ENCODE measurements at places on chromosomes 2 and 18.

- DNase-seq = no peak
Observed at GRCh38 chr2:30784682-30785081, 22.6 kb downstream of the CAPN13 start.

DNA sequence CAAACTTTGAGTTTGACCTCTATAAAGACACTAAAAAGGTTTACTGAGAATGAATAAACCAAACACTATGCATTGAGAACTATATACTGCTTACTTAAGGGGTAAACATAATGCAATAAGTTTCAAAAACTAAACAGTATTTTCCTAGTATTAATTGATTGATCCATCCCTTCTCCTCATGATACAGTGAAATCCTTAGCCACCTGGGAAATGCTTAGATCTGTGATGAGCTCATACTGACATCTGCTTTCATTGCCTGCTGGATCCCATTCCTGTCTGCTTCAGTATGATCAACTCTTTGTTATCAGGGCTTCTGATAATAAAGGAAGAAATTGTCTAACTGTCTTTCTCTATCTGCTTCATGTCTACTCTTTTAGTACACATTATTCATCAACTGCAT is 74.9 kb upstream of the UBE2E3 start:
- no peak for DNase-seq

DNA sequence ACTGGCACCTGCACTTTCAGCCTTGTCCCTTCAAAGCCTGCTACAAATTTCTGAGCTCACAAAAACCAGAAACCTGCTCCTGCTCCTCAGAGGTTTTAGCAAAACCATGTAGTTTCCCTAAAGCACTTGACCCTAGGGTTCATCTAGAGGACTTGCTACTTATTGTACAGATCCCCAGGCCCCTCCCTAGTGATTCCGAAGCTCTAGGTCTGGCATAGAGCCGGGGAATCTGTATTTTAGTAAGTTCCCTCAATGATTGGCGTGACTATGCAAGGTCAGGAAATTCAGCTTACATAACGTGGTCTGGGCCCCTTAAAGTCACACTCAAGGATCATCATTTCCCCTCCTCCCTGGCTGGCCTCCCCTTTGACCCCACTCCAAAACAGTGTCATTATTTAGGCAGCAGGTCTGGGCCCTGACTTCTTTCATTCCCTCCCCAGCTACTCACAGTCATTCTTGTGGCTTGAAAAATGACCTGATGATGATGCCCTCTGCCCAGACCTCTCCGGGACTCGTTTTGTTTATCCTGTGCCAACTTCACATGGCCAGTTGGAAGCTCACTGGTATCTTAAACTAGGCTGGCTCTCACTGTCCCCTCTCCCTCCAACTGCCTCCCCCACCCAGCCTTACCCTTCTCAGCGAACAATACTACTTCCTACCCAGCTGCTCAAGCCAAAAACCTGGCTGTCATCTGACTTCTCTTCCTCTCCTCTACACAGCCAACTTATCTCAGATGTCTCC is 36.0 kb downstream of the WDFY1 start:
- no peak for DNase-seq

DNA sequence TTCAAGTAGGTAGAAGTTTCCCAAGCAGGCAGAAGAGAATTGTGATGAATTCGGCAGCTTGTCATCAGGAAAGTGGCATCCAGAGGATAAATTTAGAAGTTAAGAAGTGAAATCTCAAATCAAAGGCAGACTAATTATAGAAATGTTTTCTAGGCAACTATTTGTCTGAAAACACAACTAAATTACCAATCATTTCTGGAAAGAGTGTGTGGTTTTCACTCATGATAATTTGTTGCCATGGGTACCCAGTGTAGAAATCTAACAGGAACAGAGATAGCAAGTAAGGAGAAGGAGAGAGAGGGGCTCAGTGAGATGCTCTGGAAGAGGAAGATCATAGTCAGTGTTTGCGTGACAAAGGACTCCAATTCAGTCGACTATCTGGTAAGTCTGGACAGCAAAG is 208.1 kb downstream of the NCKAP5 start:
- DNase-seq = no peak

DNA sequence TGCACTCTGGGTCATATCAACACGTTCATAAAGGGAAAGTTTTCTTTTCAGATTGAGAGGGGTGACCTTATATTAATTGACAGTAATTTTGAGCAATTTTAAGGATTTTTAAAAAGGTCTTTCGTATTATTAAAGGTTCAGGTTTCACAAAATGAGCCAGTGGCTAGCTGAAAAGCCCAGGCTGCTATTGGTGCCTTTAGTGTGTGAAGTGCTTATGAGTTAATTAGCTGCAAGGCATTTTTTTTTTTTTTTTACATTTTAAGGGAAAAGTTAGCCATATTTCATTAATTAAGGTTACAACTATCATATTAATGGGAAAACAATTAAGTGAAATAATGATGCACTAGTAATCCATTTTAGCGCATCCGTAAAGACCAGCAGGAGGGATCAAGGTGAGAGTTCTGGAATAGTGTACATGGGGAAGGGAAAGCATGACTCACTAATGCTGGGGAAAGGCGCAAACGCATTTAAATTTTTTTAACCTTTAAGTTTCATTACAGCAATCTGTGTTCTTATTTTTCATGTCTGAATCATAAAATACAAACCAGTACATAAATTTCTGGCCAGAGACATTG is 200.0 kb downstream of the ZNF407 start:
- DNase-seq = no peak

GRCh38 chr2:224927646-224928173 is 114.6 kb downstream of the DOCK10 start:
- DNase-seq = no peak

DNA sequence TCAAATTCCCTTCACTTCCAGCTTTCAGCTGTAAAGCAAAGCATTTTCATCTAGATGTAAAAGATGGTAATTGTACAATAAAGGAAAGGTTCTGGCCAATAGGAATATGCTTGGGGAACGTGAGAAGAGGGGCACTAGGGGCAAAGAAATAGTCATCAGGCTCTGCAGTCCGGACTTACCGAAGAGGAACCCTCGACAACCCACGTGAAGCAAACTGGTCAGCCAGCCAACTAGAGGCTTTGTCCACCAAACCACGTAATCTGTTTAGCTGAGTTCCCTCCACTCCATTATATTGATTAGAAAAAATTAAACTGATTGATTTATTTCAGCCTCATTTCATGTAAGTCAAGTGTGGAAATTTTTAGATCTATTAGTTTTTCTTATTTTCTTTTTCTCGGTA is 300.4 kb upstream of the FANCL start:
- DNase-seq = no peak

DNA sequence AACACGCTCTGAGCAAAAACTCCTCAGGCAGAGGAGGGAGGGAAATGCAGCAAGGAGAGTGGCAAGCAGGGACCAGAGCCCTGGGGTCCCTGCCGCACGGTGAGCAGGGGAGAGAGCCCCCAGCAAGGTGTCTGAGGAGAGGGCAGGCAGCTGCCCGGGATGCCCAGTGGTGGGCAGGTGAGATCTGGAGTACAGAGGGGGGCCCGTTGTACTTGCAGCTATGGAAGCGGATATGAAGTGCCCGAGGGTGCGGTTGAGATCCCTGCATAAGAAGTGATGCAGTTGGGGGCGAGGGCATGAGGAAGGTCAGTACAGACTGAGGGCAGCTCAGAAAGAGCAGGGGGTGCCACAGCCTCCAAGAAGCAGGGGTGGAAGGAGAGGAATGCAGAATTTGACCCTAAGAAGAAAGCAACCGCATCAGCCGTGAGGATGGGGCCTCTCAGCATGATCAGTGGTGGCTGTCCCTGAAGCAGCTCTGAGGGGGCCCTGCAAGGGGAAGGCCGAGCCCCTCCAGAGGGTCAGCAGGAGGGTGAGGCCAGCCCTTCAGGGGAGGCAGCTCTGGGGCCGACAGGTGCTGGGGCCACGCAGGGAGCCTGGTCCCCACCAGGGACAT is 29.4 kb downstream of the MTERF4 start:
- DNase-seq = no peak

GRCh38 chr2:191486584-191487320 is 191.2 kb upstream of the NABP1 start:
- no peak for DNase-seq

DNA sequence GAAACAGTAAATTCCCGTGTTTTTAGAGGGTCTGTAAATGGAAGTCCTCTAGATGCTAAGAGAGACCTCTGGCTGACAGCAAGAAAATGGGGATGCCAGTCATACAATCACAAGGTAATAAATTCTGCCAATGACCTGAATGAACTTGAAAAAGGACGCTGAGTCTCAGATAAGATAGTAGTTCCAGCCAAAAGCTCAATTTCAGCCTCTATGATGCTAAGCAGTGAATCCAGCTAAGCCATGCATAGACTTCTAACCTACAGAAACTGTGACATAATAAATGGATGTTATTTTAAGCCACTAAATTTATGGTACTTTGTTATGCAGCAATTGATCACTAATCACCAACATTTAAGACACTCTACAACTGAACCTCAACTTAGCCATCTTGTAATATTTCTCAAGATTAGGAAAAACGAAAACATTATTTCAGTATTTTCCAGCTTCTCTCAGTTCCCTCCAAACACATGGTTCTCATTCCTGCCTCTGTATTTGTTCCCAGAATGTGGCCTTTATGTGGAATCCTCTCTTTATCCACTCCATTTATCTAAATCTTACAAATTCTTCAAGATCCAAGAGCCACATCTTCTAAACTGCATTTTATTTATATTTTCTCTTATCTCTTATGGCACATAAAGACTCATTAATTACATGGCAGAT is 331.1 kb downstream of the GULP1 start:
- DNase-seq = no peak

- no peak for DNase-seq
Observed at GRCh38 chr18:48053881-48054816, 123.7 kb upstream of the SMAD2 start.

GRCh38 chr18:59861963-59862819 is 37.6 kb upstream of the PMAIP1 start:
- DNase-seq = no peak

DNA sequence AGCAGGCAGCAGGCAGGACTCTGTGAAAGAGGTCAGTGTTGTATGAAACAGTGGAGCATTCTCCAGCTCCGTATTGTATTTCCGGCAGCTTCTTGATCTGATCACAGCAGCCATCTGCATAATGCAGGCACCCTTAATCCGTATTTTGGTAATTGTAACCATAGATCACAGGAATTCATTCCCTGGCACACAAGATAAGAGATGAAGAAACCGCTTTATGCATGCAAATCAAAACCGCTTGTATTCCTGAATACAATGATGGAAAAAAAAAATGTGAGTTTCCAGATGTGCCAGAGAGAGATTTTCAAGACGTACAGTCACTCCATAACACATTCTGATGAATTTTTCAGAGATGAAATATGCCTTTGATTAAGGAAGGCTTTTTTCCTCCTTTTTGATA is 221.3 kb downstream of the ACKR3 start:
- no peak for DNase-seq

- DNase-seq = no peak
Observed at GRCh38 chr2:236753606-236754270, 184.1 kb downstream of the ACKR3 start.

DNA sequence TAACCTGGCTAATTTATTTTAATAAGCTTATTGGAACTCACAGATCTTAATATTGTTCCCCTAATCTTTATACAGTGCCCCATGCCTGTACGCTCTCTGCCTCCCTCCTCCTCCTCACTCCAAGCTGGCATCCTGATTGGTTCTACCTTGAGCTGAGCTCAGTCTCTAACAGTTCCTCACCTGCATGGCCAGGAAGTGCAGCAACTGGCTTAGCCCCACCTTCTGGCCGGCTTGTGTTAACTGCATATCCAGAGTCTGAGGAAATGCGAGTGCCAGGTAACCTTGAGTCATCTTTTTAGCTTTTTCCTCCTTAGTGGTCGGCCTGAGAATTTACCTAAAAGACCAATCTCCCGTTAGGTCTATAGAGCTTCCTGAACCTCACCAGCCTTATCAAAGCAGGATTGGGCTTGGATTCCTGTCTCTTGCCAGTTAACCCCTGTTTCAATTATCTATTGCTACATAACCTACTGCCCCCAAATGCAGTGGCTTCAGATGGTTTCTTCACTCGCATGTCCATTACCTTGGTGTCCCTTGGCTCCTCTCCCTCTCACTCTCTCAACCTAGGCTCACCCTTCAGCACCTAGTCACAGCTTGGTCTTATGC is 89.5 kb upstream of the STK39 start:
- peak; percentile 58 for DNase-seq

- no peak for DNase-seq
Observed at GRCh38 chr2:230666446-230666845, 46.2 kb upstream of the CAB39 start.

GRCh38 chr2:111219285-111219684 is 98.6 kb downstream of the BCL2L11 start:
- peak; percentile 44 for DNase-seq

GRCh38 chr2:62744603-62745002 is 39.1 kb downstream of the EHBP1 start:
- DNase-seq = no peak

DNA sequence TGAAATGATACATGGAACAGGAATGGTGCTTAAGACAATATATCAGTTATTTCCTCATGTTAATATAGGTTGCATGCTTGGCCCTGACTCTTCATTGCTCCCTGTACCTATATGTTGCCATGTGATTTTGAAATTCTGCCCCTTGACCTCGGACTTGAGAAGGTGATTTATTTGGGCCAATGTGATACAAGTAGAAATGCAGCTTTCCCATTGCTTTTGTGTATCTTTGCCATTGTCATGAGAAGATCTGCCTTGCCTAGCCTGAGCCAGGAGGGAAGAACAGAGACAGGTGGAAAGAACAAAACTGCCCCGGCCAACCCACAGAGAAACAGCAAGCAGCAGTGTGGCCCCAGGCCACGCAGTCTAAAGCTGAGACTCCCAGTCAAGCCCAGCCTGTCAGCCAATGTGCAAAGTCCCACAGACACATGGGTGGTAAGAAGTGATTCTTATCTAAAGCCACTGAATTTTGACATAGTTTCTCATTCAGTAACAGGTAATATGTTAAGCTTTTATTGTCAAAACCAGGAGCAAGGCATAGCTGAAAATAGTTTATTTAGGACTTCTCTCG is 245.7 kb upstream of the RND3 start:
- no peak for DNase-seq

Data from SHP77 treated with DMSO at 0.1 percent for 48 hours (cell line).